ENCODE measurements at places on chromosomes 5 and 9.

GRCh38 chr5:158421319-158421718, 562.4 kb upstream of the CLINT1 start:
- DNase-seq = no peak

DNA sequence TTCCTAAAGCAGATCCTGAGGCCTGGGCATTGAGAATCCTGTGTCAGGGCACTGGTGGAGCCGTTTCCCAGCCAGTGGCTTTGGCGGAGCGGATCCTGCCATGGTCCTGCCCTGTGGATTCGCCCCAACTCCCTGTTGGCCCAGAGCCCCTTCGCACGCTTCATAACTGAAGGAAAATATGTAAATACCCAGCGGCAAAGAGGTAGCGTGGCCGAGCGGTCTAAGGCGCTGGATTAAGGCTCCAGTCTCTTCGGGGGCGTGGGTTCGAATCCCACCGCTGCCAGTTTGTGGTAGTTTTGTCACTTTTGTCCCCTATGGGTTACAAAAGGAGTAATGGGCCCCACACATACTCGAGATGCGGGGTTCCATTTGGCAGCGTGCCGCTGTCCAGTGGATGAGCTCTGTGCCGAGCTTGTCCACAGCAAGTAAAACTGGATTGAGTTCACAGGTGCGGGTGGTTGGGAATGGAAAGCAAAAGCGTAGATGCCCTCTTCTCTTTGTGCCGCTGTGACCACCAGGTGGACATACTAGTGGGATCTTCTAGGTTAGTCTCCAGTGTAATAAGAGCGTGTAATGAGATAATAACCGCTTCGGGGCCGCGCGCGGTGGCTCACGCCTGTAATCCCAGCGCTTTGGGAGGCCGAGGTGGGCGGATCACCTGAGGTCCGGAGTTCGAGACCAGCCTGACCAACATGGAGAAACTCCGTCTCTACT, 17.3 kb downstream of the TRIM7 start:
- DNase-seq = no peak

DNA sequence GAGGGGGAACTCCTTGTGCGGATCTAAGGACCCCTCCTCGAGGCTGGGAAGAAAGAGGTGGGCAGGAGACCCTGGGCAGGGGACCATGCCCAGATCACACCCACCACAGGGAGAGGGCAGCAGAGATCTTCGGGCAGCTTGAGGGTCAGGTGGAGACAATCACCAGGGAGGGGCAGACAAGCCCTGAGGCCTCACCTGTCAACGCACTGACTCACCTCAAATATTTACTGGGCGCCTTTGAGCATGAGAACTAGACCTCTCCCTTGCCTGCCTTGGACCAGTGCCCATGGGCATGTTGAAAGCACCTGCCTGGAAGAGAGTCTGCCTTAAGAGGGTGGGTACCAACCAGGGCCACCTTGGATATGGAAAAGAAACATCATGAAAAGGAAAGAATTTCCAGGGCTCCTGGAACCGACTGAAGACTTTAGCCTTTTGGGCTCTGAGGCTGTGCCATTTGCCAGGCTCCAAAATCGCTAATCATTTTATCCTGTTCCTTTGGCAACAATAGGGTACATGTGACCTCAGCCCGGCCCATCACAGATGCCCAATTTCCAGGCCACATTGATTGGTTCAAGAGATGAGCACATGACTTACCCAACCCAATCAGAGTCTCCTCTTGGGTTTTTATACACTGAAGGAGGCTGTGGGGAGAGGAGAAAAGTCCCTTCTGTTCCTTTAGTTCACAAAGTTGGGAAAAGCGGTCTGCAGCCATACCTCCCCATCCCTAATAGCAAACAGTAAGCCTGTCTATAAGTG, 10.4 kb upstream of the SPINK4 start:
- DNase-seq = no peak

DNA sequence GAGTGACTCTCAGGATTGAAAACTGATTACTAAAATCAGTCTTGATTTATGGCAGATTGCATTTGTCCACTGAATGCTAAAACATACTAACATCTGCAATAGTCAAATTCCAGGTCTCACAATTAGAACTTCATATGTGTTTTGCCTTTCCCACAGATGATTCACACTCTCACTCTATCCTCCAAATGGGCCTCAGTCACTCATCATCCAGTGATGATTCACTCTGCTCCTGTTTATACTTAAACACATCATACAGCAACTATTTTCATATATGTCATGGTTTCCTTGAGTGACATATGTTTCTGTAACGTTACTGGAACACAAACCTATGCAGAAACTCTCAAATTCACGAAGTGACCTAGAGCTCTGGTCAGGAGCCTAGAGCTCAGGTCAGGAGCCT, 512.9 kb downstream of the HINT1 start:
- DNase-seq = no peak

- DNase-seq = peak; percentile 7
Observed at GRCh38 chr9:110742741-110743371, 74.3 kb downstream of the MUSK start.

DNA sequence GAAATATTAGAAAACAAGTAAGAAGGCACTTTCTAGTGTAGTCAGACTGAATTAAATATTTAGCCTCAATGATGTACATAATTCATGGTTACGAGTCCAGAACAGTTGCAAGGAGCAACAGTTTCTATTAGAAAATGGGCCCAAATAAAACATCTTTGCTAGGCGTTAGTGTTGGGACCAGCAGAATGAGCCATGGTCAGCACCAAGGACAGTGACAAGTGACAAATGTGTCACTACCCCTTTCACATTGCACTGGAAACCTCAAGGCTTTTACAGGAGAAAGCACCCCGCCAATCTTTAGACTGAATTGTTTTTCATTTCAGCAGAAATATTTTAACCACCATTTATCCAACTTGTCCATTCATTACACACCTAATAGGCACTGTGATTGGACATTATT, 301.3 kb upstream of the ADCY2 start:
- peak; percentile 73 for DNase-seq

DNA sequence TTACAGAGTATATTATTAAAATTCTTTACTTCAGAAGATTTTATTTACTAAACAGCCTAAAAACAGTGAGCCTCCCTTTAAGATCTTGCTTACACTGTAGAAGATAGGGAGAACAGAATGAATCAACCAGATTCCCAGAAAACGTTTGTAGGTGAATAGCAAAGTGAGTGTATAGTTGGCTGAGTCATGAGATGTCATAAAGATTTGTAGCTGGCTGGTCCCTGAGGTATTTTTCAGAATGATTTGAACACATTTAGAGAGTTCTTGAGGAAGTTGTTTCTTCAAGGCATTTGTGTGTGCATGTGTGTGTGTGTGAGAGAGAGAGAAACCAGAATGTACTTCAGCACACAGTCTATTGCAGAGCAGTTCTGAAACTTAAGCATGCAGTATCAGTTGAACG, 159.4 kb upstream of the PRR16 start:
- no peak for DNase-seq
